ENCODE measurements at places on chromosomes 16 and 17. TPM values are rescaled to one million over a fixed set of nuclear protein-coding genes. Genes with fewer than 3 reads are reported as not detected.

CRYBA1 gene
- not detected for polyA plus RNA-seq

PRAC1 gene
- not detected for polyA plus RNA-seq

XAF1 gene
- polyA plus RNA-seq: 18.3 TPM

CES3 gene
- polyA plus RNA-seq: 12.3 TPM

ATP1B2 gene
- 3.4 TPM for polyA plus RNA-seq

HYDIN gene
- polyA plus RNA-seq: 0.82 TPM

WFIKKN2 gene
- 0.02 TPM for polyA plus RNA-seq

MLYCD gene
- polyA plus RNA-seq: 7.1 TPM

HCRT gene
- not detected for polyA plus RNA-seq

GUCY2D gene
- 0.14 TPM for polyA plus RNA-seq

KRTAP9-8 gene
- polyA plus RNA-seq: not detected
